ENCODE measurements at places on chromosomes 16 and 17. TPM values are rescaled to one million over a fixed set of nuclear protein-coding genes. Genes with fewer than 3 reads are reported as not detected.

The STX8 gene
- total RNA-seq: 52.7 TPM

The SOST gene
- total RNA-seq: not detected

The CES1 gene
- 9.0 TPM for total RNA-seq

The LDAF1 gene
- 18.1 TPM for total RNA-seq

The FOXN1 gene
- not detected for total RNA-seq

The MYH13 gene
- total RNA-seq: under 0.01 TPM

The UBALD2 gene
- 15.9 TPM for total RNA-seq

The TBC1D26 gene
- total RNA-seq: not detected

The SUMO2 gene
- total RNA-seq: 116 TPM

The CFAP97D1 gene
- total RNA-seq: not detected

Data from Daoy (cell line).